ENCODE measurements at places on chromosomes 13 and 19.

GRCh38 chr19:56972291-56972841 is 131.8 kb upstream of the PEG3 start:
- no peak for DNase-seq

DNA sequence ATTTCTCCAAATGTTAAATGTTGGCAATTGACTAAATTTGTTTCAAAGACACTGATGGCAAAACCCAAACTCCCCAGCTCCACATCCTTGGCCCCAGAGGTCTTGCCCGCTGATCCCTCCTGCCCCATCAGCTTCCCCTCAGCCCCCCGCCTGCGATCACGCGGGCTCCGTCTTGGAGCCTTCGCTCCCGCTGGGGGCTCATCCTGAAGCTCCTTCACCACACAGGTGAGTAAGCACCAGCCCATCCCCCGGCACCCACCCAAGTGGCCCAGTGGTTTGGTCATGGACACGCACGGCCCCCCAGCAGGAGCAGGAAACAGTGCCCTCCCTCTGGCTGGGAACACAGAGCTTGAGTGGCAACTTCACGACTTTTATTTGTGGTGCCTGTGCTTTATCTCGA is 14.9 kb downstream of the EPS8L1 start:
- no peak for DNase-seq

DNA sequence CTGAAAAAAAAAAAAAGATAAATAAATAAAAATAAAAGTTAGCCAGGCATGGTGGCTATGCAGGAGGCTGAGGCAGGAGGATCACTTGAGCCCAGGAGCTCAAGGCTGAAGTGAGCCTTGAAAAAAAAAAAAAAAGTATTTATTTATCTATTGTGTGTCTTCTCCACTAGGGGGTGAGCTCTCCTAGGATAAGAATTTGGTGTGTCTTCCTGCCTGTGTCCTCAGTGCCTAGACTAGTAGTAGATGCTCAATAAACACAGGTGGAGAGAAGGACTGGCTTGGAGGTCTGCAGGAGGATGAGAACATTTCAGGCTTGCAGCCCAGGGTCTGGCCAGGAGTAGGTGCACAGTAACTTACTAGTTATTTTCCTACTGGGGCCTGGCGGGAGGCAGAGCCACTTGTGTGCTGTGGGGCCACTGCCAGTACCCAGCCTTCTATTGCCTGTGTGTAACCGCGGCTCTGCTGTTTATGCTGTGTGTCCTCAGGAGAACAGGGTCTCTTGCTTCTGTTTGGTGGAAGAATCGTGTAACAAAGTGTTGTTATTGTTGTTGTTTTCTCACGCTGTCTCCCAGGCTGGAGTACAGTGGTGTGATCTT is 5.4 kb downstream of the LMTK3 start:
- DNase-seq: no peak

- DNase-seq: no peak
Observed at GRCh38 chr19:10936661-10937084, 8.1 kb downstream of the TIMM29 start.

- no peak for DNase-seq
Observed at GRCh38 chr13:52177276-52177675, 17.9 kb upstream of the NEK3 start.

GRCh38 chr13:47484548-47484947 is 516.5 kb downstream of the SUCLA2 start:
- no peak for DNase-seq

DNA sequence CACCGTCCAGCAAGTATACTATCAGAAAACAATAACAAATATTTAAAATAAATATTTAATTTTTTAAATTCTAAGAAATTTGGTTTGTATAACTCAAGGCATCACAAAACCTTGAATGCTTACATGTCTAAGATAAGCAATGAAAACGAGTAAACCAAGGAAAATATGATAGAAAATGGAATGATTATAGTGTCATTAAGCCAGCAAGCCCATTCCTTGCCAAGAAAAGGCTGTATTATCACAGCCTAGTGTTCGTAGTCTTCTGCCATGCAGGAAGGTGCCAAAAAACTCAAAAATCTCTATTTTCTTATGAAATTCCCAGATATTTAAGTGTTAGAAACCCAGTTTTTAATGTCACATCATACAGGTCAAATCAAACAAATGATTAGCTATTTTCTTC is 136.4 kb downstream of the STOML3 start:
- DNase-seq: no peak

DNA sequence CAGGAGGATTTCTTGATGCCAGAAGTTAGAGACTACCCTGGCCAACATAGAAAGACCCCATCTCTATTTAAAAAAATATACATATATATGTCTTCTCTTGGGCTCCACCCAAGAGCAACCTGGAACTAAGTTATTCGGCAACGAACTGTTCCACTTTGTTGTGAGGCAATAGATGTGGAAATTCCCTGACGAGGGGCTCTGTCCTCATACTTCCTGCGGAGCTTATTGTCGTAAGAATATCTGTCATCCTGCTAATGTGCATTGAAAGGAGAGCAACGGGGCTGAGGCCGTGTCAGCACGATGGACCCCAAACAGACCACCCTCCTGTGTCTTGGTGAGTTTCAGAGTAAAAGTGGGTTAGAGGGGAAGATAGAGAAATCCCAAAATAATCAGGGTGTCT is at the start of gene FCAR:
FCAR (plus strand) TSS at position 246 of the 400 bp plus-strand sequence; CDS start at position 301, 55 bp downstream.
- DNase-seq: no peak

GRCh38 chr19:41993612-41994483 is at the start of gene ATP1A3:
Gene ATP1A3 (minus strand): TSS chr19:41994230. CDS start chr19:41994076, 154 bp downstream.
- DNase-seq: peak; percentile 45

GRCh38 chr13:48304143-48304876 is 759 bp downstream of the RB1 start:
- no peak for DNase-seq

GRCh38 chr13:68895696-68896095 is 1211.9 kb upstream of the ATXN8OS start:
- DNase-seq: no peak

- no peak for DNase-seq
Observed at GRCh38 chr13:97881556-97881955, 71.9 kb upstream of the IPO5 start.

- no peak for DNase-seq
Observed at GRCh38 chr13:49356223-49356622, 87.6 kb downstream of the CAB39L start.

DNA sequence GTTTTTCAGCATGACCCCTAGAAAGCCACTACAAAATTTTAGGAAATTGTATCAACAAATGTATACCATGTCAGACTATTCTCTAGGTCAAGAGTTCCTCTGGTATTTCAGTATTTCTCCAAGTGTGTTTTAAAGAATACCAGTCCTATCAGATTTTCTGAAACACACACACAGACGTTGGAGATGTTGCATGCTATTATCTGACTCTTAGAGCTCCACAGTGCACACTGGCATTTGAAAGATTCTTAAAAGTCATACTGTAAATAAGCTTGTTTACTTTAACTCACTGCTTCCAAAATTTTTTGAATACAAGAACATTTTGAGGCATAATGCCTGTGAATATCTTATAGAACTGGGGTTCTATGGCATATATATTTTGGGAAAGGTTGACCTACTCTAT is 33.8 kb upstream of the VWA8 start:
- no peak for DNase-seq

GRCh38 chr13:99008577-99008976 is 30.7 kb upstream of the DOCK9 start:
- no peak for DNase-seq

DNA sequence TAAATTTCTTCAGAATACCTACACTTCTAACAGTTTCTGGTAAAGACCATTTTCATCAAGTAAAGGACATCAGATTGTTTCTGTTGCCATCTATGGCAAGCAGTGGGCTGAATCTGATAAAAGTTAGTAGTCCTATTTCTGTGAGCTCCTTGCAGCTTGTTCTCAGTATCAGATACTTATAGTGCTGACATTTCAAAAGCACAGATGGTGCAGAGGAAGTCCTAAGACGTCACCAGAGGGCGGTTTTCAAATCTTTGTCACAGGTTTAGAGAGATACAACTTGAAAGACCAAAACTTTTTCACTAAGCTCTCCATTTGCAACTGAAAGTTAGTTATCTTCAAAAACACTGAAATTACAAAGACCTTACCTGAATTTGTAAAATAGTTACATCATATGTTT is 719.8 kb downstream of the SLITRK1 start:
- DNase-seq: no peak

DNA sequence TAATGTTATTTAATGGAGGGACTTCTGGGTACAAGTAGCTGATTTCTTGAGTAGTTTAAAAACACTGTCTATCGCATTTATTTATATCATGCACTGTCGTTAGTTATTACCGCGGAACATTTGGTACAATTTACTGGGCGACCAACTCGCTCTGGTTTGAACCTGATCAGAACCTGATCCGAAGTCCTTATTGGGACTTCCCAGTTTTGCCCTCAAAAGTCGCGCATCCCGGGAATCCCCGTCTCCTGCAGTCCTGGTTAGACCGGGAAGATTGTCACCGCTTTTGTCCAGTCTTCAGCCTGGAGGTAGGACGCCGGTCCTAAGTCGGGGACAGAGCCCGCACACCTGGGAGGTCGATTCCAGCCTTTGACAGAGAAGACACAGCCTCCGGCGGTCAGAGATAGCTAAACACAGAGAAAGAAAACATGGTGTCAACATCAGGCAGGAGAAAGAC is 694 bp downstream of the CLN5 start:
- DNase-seq: no peak

DNA sequence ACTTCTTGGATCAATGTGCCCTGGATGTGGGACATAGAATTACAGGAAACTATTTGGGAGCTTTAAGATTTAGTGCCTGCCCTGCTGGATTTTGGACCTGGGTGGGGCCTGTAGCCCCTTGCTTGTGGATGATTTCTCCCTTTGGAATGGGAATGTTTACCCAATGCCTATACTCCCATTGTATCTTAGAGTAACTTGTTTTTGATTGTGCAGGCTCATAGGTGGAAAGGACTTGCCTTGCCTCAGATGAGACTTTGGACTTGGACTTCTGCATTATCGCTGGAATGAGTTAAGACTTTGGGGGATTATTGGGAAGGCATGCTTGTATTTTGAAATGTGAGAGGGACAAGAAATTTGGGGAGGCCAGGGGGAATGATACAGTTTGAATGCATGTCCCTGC is 13.5 kb downstream of the SLC15A1 start:
- DNase-seq: no peak

DNA sequence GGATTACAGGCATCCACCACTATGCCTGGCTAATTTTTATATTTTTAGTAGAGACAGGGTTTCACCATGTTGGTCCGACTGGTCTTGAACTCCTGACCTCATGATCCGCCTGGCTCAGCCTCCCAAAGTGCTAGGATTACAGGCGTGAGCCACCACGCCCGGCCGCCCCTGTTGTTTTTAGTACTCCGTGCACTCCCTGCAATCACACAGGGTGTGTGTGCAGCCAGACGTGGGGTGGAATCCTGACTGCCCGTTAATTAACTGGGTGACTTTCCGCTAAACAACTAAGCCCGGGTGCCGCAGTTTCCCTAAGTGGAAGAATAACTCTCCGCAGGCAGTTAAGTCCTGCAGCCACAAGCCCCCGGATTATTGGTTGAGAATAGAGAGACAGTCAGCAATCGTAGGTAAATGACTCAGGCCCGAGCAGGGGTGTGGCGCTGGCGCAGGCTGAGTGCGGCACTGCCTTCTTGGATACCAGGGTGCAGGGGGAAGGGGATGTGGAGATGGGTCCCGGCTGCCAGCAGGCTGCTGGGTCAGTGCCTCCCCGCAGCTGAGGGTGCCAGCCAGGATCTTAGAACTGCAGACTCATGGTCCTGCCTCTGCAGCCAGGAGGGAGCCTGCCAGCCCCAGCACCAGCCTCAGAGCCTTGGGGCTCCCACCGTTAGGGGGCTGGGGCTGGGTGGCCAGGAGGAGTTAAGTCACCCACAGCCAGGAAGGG is 6.1 kb upstream of the FXYD3 start:
- DNase-seq: no peak

DNA sequence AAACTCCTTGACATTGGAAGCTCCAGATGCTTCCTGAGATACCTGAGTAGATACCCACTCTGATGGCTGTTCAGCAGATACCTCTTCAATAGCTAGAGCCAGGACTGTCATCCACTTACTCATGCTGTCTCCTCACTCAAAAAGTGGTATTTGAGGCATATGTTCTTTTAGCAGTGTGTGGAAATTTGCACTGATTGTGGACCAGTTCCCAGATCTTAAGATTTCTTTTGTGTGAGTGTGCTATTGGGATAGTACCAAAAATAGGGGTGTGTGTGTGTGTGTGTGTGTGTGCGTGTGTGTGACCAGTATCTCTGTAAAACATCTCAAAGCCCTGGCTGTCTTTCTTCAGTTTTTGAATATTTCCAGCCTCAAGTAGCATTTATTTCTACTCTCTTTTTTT is 108.3 kb downstream of the SLITRK5 start:
- DNase-seq: no peak

- DNase-seq: no peak
Observed at GRCh38 chr13:102323012-102323411, 78.8 kb downstream of the FGF14 start.

- DNase-seq: no peak
Observed at GRCh38 chr19:5228932-5229777, 111.5 kb downstream of the PTPRS start.

GRCh38 chr13:30743319-30744055 is 8.1 kb downstream of the ALOX5AP start:
- no peak for DNase-seq

- no peak for DNase-seq
Observed at GRCh38 chr19:57437931-57438330, 2.8 kb downstream of the ZNF749 start.

GRCh38 chr13:80340651-80341100 is 250 bp downstream of the SPRY2 start:
- no peak for DNase-seq

DNA sequence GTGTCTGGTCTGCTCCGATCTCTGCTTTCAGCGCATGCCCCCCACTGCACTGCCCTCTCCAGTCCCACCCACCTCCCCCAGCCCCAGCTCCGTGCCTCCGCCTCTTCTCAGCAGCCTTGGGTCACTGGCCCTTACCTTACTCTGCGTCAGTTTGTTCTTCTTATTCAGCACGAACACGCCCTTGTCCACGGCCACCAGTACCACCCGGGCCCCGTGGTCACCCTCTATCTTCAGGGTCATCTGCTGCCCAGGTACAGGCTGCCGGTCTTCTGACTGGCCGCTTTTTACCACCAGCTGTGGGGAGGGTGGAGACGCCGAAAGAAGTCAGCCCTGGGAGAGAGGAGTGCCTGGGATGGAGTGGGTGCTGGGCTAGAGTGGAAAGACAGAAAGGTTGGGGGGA is 10.9 kb downstream of the C3 start:
- no peak for DNase-seq

DNA sequence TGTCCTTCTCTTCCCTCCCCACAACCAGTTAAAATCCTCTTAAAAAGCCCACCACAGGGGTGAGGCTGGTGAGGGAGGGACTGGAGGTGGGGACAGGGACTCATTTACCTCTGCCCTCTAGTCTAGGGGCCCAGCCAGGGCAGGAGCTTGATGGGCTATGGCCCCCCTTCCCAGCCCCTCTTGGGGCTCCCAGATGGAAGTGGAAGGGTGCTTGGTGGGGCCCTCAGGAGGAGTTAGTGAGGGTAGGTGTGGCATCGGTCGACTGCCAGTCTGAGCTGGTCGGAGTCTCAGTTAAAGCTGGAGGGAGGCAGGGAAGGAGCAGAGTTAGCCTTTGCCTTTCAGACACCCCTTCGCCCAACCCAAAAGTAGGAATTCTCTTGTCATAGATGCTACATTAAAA is 10.5 kb downstream of the ZNF526 start:
- no peak for DNase-seq

GRCh38 chr19:16160943-16161560 is 12.3 kb downstream of the CIB3 start:
- DNase-seq: no peak

GRCh38 chr13:32863596-32863995 is 152.6 kb upstream of the KL start:
- no peak for DNase-seq

- no peak for DNase-seq
Observed at GRCh38 chr19:29872224-29872731, 60.5 kb downstream of the CCNE1 start.

GRCh38 chr13:90121784-90122183 is 1225.7 kb upstream of the MIR17HG start:
- DNase-seq: no peak

Data from activated T-cell treated with anti-CD3 and anti-CD28 coated beads, Interleukin-2, amount 50 U/mL, for 4 hours (primary cell).